ENCODE measurements at places on chromosomes 6 and 20. TPM values are rescaled to one million over a fixed set of nuclear protein-coding genes. Genes with fewer than 3 reads are reported as not detected.

SMOC2 gene
- total RNA-seq: 129 TPM

COL9A3 gene
- total RNA-seq: 1.4 TPM

ZSCAN23 gene
- total RNA-seq: 6.8 TPM

EYS gene
- not detected for total RNA-seq

NRN1 gene
- total RNA-seq: 6.8 TPM

BIRC7 gene
- not detected for total RNA-seq

KCNK16 gene
- total RNA-seq: not detected

LGSN gene
- total RNA-seq: not detected

HSPA12B gene
- total RNA-seq: 22.8 TPM

TRDN gene
- not detected for total RNA-seq

KIF25 gene
- total RNA-seq: 0.32 TPM

CLPSL2 gene
- total RNA-seq: not detected

DOP1A gene
- 29.1 TPM for total RNA-seq

TFAP2A gene
- not detected for total RNA-seq

CCN5 gene
- 47.4 TPM for total RNA-seq

RUNX2 gene
- total RNA-seq: 2.1 TPM

GATA5 gene
- 1.8 TPM for total RNA-seq

SLC17A5 gene
- total RNA-seq: 7.0 TPM

LRRN4 gene
- 0.56 TPM for total RNA-seq

SOX18 gene
- 63.8 TPM for total RNA-seq

FOXS1 gene
- 1.5 TPM for total RNA-seq

ABHD16B gene
- not detected for total RNA-seq

TTK gene
- 0.80 TPM for total RNA-seq

PRICKLE4 gene
- 1.6 TPM for total RNA-seq

TP53TG5 gene
- not detected for total RNA-seq

EGFL8 gene
- total RNA-seq: 11.8 TPM

ADTRP gene
- total RNA-seq: not detected

OVOL2 gene
- total RNA-seq: 0.48 TPM

ARMC12 gene
- total RNA-seq: 0.34 TPM

ENPP4 gene
- total RNA-seq: 11.3 TPM

HTR1E gene
- total RNA-seq: 0.89 TPM

XKR7 gene
- total RNA-seq: not detected

PCMT1 gene
- total RNA-seq: 51.5 TPM

MAPK13 gene
- total RNA-seq: 7.4 TPM

GHRH gene
- not detected for total RNA-seq

SAMHD1 gene
- 103 TPM for total RNA-seq

GJE1 gene
- total RNA-seq: not detected

SLC4A11 gene
- total RNA-seq: 1.8 TPM
